ENCODE measurements at places on chromosomes 16 and 17.

DNA sequence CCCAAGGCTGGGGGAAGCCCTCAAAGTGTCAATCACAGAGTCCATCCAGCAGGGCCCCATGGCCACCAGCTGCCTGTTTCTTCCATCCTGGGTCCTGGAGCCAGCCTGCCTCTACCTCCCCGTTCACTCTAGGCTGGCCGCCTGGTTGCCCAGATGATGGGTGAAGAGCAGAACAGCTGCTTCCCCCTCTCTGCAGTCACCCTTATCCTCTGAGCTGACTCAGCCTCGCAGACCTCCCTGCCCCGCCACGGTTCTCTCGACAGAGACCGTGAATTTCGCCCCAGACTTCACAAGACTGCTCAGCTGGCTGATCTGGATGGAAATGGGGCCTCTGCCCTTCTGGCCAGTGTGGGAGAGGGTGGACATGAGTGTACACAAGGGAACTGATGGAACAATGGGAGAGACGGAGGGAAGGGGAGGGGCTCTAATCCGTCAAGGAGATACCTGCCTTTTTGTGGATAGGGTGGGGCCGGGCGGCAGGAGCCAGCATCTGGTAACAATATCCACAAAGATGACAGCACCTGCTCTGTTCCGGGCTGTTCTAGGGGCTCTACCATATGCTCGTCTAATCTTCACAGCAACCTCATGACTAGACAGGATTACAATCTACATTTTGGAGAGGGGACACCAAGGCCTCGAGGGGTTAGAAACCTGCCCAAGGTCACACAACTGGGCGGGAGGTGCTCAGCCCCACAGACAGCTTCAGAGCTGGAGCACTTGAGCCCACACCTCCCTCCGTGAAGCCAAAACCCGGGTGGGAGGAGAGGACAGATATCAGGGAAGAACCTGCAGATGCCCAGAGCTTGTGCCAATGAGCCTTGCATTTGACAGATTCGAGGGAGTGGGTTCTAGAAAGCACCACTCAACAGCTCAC is 136.0 kb downstream of the SDK2 start:
- no peaks in the 10 kb centered on the region for H3K4me1 ChIP-seq
- H3K27ac ChIP-seq: no peak overlapping the region
- H3K4me3 ChIP-seq: no peak overlapping the region
- DNase-seq: no peak
- no peaks in the 10 kb centered on the region for H3K36me3 ChIP-seq

DNA sequence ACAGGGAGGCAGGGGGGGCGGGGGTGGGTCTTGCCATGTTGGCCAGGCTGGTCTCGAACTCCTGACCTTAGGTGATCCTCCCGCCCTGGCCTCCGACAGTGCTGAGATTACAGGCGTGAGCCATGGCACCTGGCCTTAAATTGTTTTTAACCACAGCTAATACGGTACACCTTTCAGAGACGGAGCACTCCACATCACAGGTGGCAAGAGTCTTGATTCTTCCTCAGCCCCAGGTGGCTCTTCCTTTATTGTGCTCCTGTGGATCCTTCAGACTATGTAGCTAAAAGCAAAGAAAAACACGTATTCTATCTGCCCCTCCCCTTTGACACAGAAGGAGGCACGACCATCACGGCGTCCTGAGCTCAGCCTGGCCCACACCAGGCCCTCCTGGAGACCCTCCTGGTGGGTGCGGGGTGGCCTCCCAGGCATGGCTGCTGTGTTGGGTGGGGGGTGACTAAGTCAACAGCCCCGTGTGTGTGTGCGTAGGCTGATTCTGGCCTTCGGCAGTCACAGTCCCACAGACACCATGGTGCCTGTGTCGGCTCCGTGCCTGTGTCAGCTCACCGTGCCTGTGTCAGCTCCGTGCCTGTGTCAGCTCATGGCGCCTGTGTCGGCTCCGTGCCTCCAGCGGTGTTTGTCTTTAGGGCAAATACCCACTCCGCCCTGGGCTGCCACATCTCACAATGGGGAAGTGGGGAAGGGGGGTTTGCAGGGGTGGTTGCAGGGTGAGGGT is 10.8 kb upstream of the SECTM1 start:
- DNase-seq: no peak
- no peak overlapping the region for H3K27ac ChIP-seq
- H3K36me3 ChIP-seq: no peaks in the 10 kb centered on the region
- no peaks in the 10 kb centered on the region for H3K27me3 ChIP-seq

DNA sequence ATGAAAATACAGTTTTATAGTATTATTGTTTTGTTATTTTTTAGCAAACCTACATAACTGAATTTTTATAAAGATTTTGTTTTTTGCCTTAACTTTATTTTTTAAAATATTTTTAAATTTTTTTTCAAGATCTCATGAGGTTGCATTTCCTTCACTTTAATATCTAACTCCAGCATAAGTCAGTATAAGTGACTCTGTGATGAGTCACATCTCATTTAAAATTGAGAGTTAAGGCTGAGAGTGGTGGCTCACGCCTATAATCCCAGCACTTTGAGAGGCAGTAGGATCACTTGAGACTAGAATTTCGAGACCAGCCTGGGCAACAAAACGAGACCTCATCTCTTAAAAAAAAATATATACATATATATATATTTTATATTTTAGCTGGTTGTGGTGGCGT is 44.0 kb downstream of the NLK start:
- H3K4me1 ChIP-seq: peaks cover 30% of the 10 kb centered on the region
- DNase-seq: no peak
- H3K27me3 ChIP-seq: no peaks in the 10 kb centered on the region

DNA sequence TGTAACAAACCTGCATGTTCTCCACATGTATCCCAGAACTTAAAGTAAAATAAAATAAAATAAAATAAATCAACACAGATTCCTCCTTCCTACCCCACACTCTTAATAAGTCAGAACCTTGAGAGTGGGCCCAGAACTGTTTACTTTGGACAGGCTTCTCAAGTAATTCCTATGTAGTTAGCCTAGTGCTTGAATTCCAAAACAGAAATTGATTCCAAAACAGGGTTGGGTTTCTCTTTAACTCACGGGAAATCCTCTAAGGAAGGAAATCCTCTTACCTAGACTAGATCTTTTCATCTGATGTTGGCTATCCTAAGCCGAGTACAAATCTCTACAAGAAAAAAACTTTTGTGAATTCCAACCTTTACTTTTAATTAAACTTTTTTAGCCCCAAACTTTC is 324.7 kb upstream of the C16orf82 start:
- peaks cover 13% of the 10 kb centered on the region for H3K27me3 ChIP-seq
- H3K4me3 ChIP-seq: no peak overlapping the region
- H3K36me3 ChIP-seq: no peaks in the 10 kb centered on the region
- no peaks in the 10 kb centered on the region for H3K4me1 ChIP-seq
- no peak overlapping the region for H3K27ac ChIP-seq

DNA sequence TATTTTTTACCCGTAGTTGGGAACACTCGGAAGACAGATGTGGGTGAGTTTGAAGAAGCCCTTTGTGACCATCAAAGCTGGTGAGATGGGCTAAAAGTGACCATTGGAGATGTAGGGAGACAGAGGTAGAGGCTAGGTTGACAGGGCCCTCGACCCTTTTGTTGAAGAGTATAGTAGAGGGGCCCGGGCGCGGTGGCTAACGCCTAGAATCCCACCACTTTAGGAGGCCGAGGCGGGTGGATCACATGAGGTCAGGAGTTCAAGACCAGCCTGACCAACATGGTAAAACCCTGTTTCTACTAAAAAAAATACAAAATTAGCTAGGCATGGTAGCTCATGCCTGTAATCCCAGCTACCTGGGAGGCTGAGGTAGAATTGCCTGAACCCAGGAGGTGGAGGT is 16.2 kb upstream of the NFATC3 start:
- no peak for DNase-seq
- H3K4me3 ChIP-seq: no peak overlapping the region
- H3K27ac ChIP-seq: peak overlapping the region; percentile 88
- peaks cover 13% of the 10 kb centered on the region for H3K36me3 ChIP-seq
- H3K27me3 ChIP-seq: no peaks in the 10 kb centered on the region

DNA sequence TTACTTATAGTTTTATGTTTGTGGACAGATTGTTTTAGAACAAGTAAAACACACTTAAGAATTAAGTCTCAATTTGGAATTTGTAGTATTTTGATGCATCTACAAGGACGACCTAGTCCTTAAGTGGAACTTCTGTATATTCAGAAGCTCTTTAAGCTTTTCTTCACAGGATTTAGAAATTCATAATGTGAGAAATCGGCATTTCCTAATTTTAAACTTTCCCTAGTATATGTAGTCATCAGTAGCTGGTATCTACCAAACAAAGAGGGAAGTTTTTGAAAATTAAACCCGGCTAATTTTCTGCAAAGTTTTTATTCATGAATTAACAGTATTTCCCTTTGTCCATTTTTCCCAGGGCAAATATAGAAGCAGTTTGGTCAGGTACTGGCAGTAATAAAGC is 203.6 kb downstream of the CDRT15L2 start:
- H3K27me3 ChIP-seq: peaks cover 7% of the 10 kb centered on the region
- H3K4me3 ChIP-seq: no peak overlapping the region
- H3K27ac ChIP-seq: no peak overlapping the region
- no peaks in the 10 kb centered on the region for H3K4me1 ChIP-seq
- DNase-seq: no peak
- H3K36me3 ChIP-seq: no peaks in the 10 kb centered on the region

- DNase-seq: no peak
- H3K4me1 ChIP-seq: no peaks in the 10 kb centered on the region
- no peak overlapping the region for H3K4me3 ChIP-seq
- H3K36me3 ChIP-seq: no peaks in the 10 kb centered on the region
These were observed 187.7 kb downstream of the CBLN1 start for GRCh38 chr16:49093939-49094338.

DNA sequence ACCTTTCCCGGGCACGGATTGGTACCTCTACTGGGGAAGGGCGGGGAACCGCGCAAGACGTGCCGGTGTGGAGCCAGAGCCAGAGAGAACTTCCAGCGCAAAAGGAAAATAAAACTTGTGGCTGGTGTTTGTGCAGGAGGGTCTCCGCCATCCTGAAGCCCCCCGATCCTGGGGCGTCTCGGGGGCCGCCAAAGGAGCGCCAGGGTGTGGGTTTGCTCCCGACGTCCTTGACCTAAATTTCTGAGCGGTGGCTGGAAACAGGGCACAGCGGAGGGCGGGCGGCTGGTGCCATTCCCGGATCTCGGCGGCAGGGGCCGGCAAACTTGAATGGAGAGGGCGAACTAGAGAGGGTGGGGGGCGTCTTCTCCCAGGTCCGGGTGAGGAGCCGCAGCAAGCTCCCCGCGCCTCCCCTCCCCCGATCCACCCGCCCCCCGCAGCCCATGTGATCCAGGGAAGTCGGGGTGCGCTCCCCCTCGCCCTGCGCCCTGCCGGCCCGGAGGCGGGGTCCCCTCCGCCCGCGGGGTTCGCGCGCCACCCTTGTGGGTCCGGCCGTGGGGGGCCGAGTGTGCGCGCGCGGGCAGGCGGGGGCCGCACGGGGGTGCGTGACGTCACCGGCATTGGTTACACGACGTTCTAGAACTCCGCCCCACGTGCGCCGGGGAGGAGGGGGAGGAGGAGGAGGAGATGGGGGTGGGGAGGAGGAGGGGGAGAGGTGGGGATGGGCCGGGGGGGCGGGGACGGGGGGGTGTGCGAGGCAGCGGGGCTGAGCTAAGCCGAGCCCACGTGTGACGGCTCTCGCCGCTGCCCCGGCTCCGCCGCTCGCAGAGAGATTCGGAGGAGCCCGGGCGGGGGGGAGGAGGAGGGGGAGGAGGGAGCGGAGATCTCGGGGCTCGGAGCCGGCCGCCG is at the start of gene MSI2:
MSI2 (plus strand) TSS at position 748 of the 906 bp plus-strand sequence. CDS start 220 bp downstream, outside the sequence.
- H3K27ac ChIP-seq: peak within 1 kb of the TSS; percentile 91
- peaks cover 29% of the 10 kb centered on the region for H3K4me1 ChIP-seq
- H3K27me3 ChIP-seq: peaks cover 3% of the 10 kb centered on the region

DNA sequence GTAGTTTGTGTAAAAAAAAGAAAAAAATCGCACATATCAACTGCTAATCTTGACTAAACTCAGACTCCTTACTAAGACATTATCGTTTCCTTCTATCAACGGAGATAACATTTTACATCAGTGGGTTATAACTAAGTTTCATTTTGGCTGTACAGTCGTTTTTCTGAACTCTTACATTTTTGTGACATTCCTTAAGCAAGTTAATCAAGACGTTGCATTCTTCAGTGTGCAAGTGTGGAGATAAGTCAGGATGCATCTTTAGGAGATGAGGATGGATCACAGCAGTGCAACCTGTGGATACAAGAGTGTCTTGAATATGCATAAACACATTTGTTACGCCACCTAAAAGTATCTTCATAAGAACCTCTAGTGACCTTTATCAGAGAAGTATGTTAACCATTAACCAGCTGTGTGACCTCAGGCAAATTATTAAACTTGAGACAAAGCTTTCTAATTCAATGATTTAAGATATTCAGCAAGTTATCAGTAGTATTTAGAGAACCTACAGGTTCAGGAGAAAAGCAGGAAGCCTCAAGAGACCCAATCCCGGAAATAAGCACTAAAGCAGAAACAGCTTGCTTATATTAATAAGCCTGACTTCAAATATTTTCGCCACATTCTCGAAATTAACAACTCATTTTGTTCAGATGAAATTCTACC is 9.4 kb downstream of the CMC2 start:
- H3K27ac ChIP-seq: peak overlapping the region; percentile 95
- peak overlapping the region; percentile 90 for H3K4me3 ChIP-seq
- peaks cover 4% of the 10 kb centered on the region for H3K36me3 ChIP-seq
- DNase-seq: no peak
- H3K27me3 ChIP-seq: no peaks in the 10 kb centered on the region

DNA sequence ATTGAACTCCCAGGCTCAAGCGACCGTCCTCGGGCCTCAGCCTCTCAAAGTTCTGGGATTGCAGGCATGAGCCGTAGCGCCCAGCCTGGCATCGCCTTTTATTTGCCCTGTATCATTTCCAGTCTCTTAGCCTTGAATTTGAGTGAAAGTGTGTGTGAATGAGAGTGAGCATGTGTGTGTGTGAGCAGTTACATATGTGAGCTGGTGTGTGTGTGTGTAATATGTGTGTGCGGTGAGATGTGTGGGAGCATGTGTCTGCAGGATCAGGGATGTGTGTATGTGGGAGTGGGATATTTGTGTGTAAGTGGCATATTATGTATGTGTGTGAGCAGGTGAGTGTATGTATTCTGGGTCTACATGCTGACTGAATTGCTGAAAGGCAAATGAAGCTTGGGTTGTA is 5.5 kb downstream of the RAB11FIP3 start:
- H3K4me1 ChIP-seq: peaks cover 20% of the 10 kb centered on the region
- no peak overlapping the region for H3K27ac ChIP-seq
- no peaks in the 10 kb centered on the region for H3K27me3 ChIP-seq
- DNase-seq: no peak
- no peak overlapping the region for H3K4me3 ChIP-seq
- H3K36me3 ChIP-seq: peaks cover 4% of the 10 kb centered on the region

GRCh38 chr16:67204076-67204475 is 5.1 kb downstream of the ELMO3 start:
- no peak overlapping the region for H3K4me3 ChIP-seq
- no peak overlapping the region for H3K27ac ChIP-seq
